ENCODE measurements at places on chromosomes 11 and 22.

GRCh38 chr11:45105233-45105983, 41.0 kb upstream of the PRDM11 start:
- peak; percentile 38 for DNase-seq

GRCh38 chr11:105144887-105145286, 5.3 kb upstream of the CARD18 start:
- no peak for DNase-seq

GRCh38 chr22:22753526-22754267, 109.3 kb downstream of the GGTLC2 start:
- peak; percentile 62 for DNase-seq

- no peak for DNase-seq
Measured at GRCh38 chr22:43434928-43435311, 23.1 kb downstream of the MPPED1 start.

DNA sequence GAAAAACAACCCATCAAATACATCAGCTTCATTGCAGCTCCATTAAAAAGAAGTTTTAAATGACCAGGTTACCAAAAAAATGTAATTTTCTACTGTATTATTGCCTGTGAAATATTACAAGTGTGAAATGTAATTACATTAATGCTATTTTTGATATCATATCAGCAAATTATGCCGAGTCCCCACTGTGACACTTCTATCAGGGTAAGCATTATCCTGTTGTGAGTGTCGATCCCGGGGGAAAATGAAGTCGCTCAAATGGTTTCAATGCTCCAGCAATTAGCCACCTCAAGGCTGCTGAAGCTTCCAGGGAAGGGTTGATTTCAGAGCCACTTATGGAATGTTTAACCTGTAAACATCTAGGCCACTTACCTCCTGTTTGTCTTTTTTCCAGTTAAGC, 70.4 kb downstream of the RCN1 start:
- DNase-seq = no peak

DNA sequence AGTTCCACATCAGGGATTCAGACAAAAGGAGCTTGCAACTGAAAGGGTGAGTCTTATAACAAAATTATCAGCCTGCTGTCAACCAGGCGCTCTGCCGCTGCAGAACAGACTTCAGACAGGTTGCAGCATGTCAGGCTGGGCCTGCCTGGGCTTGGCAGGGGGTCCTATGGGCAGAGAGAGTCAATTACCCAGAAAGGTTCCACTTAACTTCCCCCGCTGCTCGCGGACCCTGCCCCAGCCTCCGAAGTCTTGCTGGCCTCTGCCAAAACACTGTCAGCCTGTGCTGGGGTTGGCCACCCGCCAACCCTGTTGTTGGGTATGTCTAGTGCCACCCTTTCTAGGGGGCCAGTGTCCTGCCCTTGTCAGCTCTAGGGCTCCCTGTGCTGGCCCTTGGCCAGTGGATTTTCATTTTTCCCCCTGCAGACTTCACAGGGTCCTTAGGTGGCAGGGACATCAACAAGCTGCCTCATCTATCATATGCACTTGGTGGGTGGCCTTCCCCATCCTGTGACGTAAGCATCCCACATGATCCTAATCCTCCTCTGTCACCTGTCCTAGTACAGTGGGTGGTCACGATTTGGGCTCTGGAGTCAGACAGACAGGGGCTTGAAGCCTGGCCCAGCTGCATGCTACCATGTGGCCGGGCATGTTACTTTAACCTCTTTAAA, 166.5 kb upstream of the CADM1 start:
- no peak for DNase-seq

GRCh38 chr22:38298312-38299005, 18.8 kb downstream of the CSNK1E start:
- no peak for DNase-seq
